ENCODE measurements at places on chromosomes 4 and X.

DNA sequence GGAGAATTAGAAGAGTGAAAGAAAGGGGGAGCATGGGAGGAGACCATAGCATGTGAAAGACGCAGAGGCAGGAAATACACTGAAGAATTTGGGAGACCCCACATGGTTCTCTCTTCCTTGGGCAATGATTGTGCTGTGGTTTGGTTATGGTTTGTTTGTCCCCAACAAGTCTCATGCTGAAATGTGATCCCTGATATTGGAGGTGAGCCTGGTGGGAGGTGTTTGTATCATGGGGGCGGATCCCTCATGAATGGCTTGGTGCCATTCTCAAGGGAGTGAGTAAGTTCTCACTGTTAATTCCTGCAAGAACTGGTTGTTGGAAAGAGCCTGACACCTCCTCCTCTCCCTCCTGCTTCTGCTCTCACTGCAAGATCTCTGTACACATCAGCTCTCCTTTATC, 78.6 kb upstream of the RAI2 start:
- H3K4me1 ChIP-seq: no peaks in the 10 kb centered on the region
- H3K27me3 ChIP-seq: no peaks in the 10 kb centered on the region
- no peak for DNase-seq
- no peak overlapping the region for H3K4me3 ChIP-seq

DNA sequence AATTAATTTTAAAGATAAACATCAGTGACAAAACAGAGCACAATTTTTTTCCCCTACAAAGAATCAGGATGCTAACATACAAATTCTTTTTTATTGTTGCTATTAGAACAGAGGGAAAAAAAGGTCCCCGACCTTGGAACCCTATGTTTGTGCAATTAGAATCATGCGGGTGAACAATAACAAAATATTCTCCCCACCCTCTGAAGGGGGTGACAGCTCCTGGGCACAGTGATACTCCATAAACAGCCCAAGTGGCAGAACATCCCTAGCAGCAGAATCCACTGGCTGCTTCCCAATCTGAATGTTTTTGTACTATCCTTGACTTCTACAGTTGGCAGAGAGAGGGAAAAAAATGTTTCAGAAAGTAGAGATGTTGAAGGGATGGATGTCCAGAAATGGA, 87.7 kb upstream of the TLL1 start:
- no peaks in the 10 kb centered on the region for H3K36me3 ChIP-seq
- H3K27me3 ChIP-seq: no peaks in the 10 kb centered on the region
- DNase-seq: no peak
- no peaks in the 10 kb centered on the region for H3K4me1 ChIP-seq
- H3K27ac ChIP-seq: no peak overlapping the region

- H3K36me3 ChIP-seq: no peaks in the 10 kb centered on the region
- H3K27me3 ChIP-seq: no peaks in the 10 kb centered on the region
- H3K4me1 ChIP-seq: no peaks in the 10 kb centered on the region
- no peak overlapping the region for H3K27ac ChIP-seq
Measured at GRCh38 chr4:22719218-22719617, 26.5 kb downstream of the GBA3 start.

DNA sequence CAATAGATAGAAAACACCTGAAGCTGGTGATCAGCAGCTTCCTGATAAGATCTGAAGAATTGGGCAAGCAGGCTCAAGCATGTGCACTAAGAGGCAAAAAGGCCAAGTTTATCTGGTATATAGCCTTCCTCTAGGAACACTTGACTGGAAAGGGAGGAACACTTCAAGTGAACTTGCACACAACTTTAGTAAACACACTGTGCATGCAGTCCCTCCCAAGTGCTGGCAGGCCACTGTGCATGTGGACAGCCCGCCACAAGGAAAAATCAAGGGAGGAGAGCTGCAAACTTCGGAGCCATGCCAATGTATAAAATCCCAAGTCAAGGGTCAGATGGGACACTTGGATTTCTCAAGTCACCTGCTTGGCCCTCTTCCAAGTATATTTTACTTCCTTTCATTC, 645.8 kb upstream of the NDST4 start:
- no peaks in the 10 kb centered on the region for H3K4me1 ChIP-seq
- H3K4me3 ChIP-seq: no peak overlapping the region
- H3K36me3 ChIP-seq: no peaks in the 10 kb centered on the region
- no peak for DNase-seq

- DNase-seq: peak; percentile 2
- no peaks in the 10 kb centered on the region for H3K4me1 ChIP-seq
- no peaks in the 10 kb centered on the region for H3K36me3 ChIP-seq
Measured at GRCh38 chrX:145405012-145405411, 157.7 kb downstream of the SPANXN1 start.

GRCh38 chr4:8478801-8479744, 38.5 kb downstream of the TRMT44 start:
- H3K27me3 ChIP-seq: no peaks in the 10 kb centered on the region
- H3K27ac ChIP-seq: peak overlapping the region; percentile 63
- no peaks in the 10 kb centered on the region for H3K4me1 ChIP-seq
- no peak for DNase-seq
- peaks cover 4% of the 10 kb centered on the region for H3K36me3 ChIP-seq

DNA sequence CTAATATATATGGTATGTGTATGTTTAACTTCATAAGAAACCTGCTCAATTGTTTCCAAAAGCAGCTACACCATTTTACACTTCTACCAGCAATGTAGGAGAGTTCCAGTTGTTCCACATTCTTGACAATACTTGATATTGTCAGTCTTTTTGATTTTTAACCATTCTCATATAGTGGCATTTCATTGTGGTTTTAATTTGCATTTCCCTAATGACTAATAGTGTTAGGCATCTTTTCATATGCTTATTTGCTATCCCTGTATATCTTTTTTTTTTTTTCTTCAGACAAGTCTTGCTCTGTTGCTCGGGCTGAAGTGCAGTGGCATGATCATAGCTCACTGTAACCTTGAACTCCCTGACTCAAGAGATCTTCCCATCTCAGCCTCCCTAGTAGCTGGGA, 58.2 kb upstream of the TRIM2 start:
- H3K4me1 ChIP-seq: peaks cover 7% of the 10 kb centered on the region
- peaks cover 9% of the 10 kb centered on the region for H3K27me3 ChIP-seq
- no peaks in the 10 kb centered on the region for H3K36me3 ChIP-seq
- no peak overlapping the region for H3K4me3 ChIP-seq
- no peak for DNase-seq

DNA sequence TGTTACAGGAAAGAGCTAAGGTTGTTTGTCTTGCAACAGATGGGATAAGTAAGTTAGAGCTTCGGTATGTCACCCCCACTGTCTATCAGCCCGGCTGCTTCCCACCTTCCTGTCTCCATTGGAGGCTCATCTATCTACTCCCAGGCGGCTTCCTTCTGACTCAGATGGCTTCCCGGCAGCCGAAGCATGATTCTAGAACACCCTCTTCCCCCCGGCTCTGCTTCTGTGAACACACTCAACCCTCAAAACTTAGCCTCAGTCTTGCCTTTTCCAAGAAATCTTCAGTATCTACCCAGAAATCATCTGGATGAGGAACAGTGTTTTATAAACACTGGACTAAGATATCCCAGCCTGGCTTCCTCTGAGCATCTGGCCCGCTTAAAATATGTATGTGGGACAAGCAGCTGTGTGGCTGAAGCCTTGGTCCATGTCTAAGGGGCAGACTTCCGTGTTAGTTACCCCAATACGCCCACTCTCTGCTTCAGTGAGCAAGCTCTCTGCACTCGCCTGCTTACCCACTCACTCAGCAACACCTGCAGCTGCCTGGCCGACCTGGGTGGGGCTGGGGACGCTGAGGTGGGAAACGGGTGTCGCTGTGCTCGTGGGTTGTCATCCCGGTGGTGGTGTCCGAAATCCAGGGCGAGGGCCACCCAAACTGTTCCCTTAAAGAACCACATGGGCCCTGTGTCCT, 12.0 kb upstream of the SLC2A9 start:
- H3K4me1 ChIP-seq: peaks cover 6% of the 10 kb centered on the region
- no peak overlapping the region for H3K27ac ChIP-seq
- peak; percentile 26 for DNase-seq
- H3K4me3 ChIP-seq: no peak overlapping the region
- peaks cover 5% of the 10 kb centered on the region for H3K27me3 ChIP-seq
- H3K36me3 ChIP-seq: no peaks in the 10 kb centered on the region

- H3K4me3 ChIP-seq: no peak overlapping the region
- no peaks in the 10 kb centered on the region for H3K4me1 ChIP-seq
- H3K27ac ChIP-seq: no peak overlapping the region
- peaks cover 7% of the 10 kb centered on the region for H3K27me3 ChIP-seq
- no peaks in the 10 kb centered on the region for H3K36me3 ChIP-seq
Measured at GRCh38 chr4:16931339-16932305, 33.2 kb upstream of the LDB2 start.

- H3K36me3 ChIP-seq: no peaks in the 10 kb centered on the region
- no peaks in the 10 kb centered on the region for H3K27me3 ChIP-seq
- H3K4me1 ChIP-seq: no peaks in the 10 kb centered on the region
- H3K4me3 ChIP-seq: no peak overlapping the region
- DNase-seq: no peak
Measured at GRCh38 chr4:84417997-84418709, 80.9 kb downstream of the NKX6-1 start.

GRCh38 chr4:139857021-139857420, 191.4 kb downstream of the MGST2 start:
- H3K27me3 ChIP-seq: peaks cover 9% of the 10 kb centered on the region
- peaks cover 24% of the 10 kb centered on the region for H3K4me1 ChIP-seq
- H3K27ac ChIP-seq: no peak overlapping the region
- H3K4me3 ChIP-seq: no peak overlapping the region
- DNase-seq: no peak

DNA sequence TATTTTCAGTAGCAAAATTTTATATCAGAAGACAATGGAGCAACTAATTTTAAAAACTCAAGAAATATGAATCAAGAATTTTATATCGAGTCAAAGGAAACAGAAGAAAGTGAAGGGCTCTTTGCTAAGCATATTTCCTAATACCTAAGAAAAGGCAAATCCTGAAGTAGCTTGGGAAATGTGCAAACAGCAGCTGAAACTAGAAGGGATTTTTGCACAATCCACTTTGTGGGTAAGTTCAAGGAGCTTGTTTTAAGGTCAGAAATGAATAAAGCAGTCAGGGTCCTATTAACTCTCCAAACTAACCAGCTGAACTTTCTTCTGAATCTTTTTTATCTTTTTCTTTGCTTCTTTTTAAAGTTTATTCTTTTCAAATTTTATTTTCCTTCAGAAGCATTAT, 500.9 kb upstream of the CXorf51A start:
- H3K27me3 ChIP-seq: no peaks in the 10 kb centered on the region
- H3K36me3 ChIP-seq: no peaks in the 10 kb centered on the region
- no peak for DNase-seq

Measured in activated CD8-positive, alpha-beta T cell treated with anti-CD3 and anti-CD28 coated beads for 36 hours (primary cell).